Urinary bladder (tissue), 4 donors: ENCODE measurements at places on chromosomes 1 and 21. TPM values are rescaled to one million over a fixed set of nuclear protein-coding genes. Genes with fewer than 3 reads are reported as not detected.

DNA sequence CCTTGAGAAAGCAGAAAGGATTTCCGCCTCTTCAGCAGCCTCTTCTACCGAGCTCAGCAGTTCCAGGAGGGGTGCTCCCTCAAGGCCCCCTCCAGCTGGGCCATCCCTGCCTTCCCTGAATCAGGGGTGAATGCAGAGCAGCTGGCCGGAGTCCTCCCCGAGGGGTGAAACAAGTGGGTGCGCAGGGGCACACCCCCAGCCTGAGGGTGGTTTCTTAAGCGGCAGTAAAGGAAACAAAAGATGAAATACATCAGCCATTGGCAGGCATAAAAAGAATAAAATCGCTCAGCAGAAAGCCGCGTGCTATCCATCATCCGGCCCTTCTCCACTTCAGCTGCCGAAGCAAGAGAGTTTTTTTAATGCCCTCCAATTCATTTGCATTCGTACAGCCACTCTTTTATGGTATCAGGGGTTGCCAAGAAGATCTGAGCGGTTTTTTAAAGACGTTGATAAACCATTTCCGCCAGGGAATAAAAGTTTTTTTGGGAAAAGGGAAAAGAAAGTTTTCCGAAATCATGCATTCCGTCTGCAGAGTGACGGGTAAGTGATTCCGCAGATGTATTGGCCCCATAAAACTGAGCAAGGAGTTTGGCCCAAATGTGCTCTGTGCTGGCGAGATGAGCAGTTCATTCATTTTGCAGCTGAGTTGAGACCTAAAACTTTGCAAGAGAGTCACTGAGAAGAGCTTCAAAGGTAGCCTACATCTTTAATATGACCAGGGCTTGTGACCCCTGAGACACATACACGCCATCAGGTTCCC, 73.7 kb upstream of the ZC3H12A start:
- no peak for DNase-seq

- no peak for DNase-seq
Measured at GRCh38 chr1:111903148-111903870, 86.2 kb downstream of the KCND3 start.

DNA sequence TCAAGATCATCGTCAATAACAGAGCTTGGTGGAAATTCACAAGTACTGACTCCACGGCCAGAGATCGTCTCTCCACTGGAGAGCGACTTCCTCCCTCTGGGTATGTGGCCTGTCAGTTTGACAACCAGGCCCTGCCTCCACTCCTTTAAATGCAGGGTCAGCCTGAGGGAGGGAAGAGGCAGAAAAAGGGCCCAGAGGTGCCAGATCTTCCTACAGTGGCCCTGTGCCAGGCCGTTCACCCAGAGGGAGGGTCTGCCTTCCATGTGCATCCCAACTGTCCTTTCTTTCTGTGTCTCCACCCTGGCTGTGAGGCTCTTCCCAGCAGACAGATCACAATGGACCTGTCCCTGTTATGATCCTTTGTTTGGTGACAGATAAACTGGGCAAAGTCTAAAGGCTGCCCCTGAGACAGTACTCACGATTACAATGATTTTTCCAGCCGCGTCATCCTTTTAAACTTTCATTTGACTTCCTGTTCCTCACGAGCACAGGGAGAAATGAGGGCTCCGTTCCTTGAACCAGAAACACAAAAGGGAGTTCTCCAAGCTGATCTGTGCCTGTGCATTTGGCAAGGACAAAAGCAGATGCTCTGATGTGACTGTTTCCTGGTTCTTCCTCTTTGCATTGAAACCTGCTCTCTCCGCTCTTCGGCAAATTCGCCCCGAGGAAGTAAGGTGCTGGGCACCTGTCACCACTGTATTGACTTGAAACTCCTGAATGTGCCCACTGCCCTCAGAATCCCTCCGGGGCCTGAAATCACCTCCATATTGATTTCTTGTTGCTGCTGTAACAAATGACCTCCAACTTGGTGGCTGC, 126.7 kb downstream of the PGBD5 start:
- DNase-seq, result no peak

Gene GUCA2A
- not detected for polyA plus RNA-seq

- DNase-seq, result peak; percentile 74
Measured at GRCh38 chr1:53590531-53591515, 131.6 kb downstream of the DMRTB1 start.

- no peak for DNase-seq
Measured at GRCh38 chr1:200362421-200362820, 47.4 kb downstream of the ZNF281 start.
